T-cell (primary cell): ENCODE measurements at places on chromosomes 13 and 19. TPM values are rescaled to one million over a fixed set of nuclear protein-coding genes. Genes with fewer than 3 reads are reported as not detected.

Gene ATXN8OS
- not detected for total RNA-seq

Gene ZNF610
- total RNA-seq, result 0.51 TPM

DNA sequence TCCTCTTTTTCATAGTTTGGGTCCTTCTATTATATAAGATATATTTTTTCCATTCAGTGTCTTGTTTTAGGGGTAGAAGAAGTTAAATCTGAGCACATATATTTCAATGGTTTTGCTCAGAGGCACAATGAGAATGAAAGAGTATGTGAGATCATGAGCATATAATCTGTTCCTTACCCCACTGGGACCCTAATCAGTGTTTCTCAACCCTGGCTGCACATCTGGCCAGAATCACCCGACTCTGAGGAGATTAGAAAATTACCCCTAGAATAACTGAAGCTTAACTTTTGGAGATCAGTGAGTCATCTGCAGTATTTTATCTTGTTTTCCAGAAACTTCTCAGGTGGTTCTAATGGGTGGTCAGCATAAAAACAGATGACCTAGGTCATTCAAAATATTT lies 782 bp downstream of the CYSLTR2 start:
- DNase-seq, result no peak

DNA sequence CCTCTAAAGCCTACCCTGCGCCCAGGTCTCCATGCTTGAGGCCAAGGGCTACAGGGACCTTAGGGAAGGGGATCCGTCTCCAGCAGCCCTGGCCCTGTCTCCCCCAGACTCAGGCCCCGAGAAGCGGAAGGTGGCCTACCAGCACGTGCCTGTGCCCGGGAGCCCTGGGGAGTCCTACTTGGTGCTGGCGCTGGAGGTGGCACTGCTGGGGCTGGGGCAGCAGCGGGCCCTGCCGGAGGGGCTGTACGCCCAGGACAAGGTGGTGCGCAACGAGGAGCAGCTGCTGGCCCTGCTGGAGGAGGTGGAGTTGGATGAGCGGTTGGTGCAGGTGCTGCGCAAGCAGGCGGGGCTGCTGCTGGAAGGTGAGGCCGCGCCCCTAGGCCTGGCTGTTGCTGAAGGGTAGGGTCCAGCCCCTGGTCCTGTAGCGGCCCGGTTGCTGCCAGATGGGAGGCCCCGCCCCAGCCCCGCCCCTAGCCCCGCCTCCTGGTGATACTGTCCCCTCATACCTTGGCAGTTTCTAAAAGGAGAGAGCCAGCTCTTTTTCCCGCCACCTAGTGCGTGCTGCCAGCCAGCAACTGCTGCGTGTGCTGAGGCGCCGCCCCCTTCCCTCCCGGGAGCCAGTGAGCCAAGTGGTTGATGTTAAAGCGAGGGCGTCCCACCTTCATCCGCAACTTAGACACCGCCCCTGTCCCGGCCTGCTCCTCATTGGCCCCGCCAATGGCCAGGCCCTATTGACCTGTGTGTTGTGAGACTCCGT lies 22.6 kb downstream of the ZSWIM4 start:
- DNase-seq, result peak; percentile 40

- DNase-seq, result no peak
Observed at GRCh38 chr13:106103779-106104178, 431.7 kb downstream of the EFNB2 start.

DNA sequence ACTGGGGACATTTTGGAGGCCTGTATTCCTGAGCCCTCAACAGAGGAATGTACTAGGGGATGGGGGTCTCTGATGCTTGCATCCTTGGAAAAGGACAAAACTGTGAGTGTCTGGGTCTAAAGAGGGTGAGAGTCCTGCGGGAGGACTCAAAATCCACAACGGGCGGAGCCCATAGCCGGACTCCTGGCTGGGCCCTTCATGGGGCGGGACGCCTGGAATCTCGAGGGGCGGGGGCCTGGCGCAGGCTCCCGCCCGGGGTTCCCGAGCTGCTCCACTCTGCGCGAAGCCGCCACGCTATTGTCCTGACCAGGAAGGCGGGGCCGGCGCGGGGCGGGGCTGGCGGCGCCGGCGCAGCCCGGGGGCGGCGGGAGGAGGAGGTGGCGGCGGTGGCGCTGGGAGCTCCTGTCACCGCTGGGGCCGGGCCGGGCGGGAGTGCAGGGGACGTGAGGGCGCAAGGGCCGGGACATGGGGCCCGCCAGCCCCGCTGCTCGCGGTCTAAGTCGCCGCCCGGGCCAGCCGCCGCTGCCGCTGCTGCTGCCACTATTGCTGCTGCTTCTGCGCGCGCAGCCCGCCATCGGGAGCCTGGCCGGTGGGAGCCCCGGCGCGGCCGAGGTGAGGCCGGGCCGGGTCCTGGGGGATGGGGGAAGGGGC lies at the start of gene APLP1:
APLP1 (plus strand) TSS at position 403 of the 651 bp plus-strand sequence; CDS start at position 466, 63 bp downstream.
- DNase-seq, result peak; percentile 65

DNA sequence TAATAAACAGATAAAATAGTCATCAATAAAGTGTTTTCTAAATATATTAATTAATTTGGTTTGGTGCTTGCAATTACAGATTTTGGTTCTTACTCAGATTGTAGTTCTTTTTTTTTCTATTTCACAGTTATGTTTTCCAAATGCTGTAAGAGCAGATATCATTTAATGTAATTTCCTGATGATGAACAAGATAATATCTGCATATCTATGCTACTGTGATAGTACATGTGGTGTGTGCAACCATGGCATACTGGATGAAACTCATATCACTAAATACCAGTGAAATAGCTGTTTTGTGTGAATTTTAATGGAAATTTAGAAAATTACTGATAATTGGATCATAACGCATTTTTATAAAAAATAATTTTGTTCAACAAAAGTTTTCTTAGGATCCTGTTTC lies 88.8 kb upstream of the MAB21L1 start:
- DNase-seq, result no peak

Gene PSG5
- not detected for total RNA-seq

DNA sequence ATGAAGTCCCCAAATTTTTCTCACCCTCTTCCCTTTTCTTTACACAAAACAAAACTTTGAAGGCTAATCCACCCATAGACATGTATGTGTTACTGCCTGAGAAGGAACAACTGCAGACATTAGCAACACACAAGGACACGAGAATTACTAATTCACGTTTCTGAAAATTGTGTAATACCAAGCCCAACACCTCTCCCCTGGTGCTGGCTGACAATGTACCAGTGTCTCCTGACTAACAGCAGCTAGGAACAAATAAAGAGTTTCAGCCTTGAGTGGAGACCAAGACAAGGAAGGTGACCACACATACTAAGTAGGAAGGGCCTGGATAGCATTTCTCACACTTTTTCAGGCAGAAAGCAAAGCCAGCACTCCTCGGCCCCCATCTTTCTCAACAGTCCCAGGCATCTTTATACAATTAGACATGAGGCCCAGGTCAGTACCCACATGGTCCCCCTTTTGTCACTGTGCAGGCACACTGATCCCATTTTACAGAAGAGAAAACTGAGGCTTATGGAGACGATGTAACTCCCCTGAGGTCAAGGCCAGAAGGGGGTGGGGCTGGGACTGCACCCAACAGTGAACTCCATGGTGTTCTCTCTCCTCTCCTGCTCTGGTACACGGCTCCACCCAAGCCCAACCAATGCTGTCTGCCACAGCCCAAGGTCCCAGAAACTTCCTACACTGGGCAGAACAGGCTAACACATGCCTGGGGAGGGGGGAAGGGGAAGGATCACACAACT lies 8.7 kb downstream of the BRD4 start:
- DNase-seq, result no peak

- DNase-seq, result no peak
Observed at GRCh38 chr19:2594319-2594718, 108.2 kb downstream of the GNG7 start.

DNA sequence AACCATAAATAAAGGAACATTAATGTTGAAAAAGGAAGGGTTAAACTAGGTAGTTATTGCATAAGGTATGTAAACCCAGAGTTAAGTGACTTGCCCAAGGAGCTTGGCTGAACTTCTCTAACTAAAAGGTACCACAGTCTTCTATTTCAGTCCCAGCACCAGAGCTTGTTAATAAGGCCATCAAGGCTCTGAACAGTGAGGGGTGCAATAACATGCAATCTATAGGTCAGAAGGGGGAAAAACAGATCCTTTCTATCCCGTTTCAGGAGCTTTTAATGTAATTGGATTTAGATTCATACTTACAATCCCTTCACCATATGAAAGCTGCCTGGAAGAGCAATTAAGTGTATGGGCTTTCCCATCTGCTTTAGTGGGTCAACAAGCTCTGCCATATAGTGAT lies 441.5 kb upstream of the SPRY2 start:
- no peak for DNase-seq
